ENCODE measurements at places on chromosomes 3 and 15.

DNA sequence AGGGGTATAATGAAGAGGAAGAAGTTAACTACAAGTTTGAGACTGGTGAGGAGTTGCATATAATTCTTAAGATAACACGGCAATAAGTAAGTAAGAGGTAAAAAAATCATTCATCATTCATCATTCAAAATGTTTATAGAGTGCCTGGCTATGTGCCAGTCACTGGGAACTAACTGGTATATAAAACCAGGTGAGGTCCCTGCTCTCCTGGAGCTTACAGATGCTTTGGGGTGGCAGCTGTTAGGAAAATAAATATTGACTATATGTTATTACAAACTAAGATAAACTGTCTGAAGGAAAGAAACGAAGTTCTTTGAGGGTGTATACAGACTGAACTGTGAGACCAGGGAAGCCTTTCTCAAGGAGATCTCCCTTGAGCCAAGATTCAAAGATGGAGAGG is 2.9 kb downstream of the CASR start:
- DNase-seq, result no peak

DNA sequence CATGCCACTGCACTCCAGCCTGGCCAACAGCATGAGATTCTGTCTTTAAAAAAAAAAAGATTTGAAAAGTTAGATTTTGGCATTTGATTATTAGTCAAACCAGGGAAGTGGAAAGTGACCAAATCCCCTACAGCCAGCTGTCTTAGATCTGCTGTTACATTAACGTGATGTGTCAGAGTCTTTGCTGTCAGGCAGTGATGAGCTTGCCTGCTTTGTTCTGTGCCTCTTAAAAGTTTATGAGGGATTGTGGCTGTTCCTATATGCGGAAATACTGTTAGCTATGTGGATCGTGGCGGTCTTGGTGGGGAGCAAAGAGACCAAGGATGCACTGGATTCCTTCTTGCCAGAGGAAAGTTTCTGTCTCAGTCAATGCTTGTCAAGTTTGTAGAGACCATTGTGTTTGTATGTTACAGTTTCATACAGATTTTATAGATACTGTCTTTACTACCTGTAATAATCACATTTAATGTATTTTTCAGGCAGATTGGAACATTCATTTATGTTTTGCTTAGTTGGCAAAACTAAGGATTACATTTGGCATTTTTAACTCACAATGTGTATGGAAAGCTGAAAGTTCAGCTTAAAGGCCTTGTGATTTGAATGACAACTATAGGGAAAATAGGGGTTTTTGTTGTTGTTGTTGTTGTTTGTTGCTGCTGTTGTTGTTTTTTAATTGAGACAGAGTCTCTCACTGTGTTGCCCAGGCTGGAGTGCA is 137.4 kb downstream of the VPS8 start:
- no peak for DNase-seq

- DNase-seq, result no peak
These were observed 68.5 kb upstream of the PRR20G start for GRCh38 chr3:127356381-127356780.

DNA sequence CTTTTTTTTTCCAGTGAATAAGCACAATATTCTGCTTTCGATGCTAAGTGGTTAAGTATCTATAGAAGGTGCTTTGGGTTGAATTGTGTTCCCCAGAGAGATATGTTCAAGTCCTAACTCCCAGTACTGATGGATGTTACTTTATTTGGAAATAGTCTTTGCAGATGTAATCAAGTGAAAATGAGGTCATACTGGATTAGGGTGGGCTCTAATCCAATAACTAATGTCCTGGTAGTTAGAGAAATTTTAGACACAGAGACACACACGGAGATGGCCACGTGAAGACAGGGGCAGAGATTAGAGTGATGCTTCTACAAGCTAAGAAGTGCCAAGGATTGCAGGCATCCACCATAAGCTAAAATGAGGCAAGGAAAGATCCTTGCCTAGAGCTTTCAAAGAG is 662.3 kb downstream of the NAALADL2 start:
- no peak for DNase-seq

DNA sequence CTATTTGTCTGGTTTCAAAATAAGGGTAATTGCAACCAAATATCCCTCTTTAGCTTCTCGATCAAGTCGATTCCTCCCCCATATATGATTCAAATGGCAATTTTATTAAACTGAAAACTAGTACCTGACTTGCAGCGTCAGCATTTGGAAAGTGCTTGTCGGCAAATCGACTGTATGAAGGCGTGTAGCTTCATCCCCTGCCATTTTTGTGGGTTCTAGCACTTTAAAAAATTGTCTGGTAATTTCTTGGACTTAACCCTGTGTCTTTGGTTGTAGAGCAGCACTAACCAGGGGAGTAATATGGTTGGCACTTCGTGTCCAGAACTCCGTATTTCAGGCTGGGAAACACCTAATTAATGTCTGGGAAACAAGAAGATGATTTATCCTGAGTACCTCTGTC is 573 bp downstream of the MME start:
- no peak for DNase-seq

- no peak for DNase-seq
These were observed 14.9 kb downstream of the ACOX2 start for GRCh38 chr3:58521917-58522631.

- DNase-seq, result no peak
These were observed 68.6 kb downstream of the DLG1 start for GRCh38 chr3:197229836-197230235.

DNA sequence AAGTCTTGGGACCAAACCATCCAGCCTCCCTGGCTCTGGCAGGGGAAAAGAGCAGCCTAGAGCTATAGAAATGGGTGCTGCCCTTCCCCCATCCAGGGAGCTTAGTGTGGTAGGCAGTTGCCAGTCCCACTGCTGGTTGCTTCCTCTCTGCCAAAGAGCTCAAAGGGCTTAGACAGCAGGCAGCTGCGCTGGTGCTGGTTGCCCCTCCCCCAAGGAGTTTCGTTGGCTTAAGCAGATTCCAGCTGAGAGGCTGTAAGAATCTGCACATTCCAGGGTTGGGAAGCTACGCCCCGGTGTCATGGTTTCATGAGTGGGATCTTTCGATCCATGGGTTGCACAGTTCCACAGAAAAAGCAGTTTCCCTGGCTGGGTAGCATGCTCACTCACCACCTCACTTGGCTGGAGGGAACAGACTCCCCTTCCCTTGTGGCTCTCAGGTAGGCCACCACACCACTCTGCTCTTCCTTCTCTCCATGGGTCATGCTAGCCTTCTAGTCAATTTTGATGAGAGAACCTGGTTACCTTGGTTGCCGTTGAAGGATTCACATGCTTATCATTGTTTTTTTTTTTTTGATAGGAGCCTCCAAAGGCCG is 195.1 kb downstream of the EPHA6 start:
- DNase-seq, result no peak

- DNase-seq, result no peak
These were observed 21.8 kb upstream of the ANPEP start for GRCh38 chr15:89836267-89837133.

DNA sequence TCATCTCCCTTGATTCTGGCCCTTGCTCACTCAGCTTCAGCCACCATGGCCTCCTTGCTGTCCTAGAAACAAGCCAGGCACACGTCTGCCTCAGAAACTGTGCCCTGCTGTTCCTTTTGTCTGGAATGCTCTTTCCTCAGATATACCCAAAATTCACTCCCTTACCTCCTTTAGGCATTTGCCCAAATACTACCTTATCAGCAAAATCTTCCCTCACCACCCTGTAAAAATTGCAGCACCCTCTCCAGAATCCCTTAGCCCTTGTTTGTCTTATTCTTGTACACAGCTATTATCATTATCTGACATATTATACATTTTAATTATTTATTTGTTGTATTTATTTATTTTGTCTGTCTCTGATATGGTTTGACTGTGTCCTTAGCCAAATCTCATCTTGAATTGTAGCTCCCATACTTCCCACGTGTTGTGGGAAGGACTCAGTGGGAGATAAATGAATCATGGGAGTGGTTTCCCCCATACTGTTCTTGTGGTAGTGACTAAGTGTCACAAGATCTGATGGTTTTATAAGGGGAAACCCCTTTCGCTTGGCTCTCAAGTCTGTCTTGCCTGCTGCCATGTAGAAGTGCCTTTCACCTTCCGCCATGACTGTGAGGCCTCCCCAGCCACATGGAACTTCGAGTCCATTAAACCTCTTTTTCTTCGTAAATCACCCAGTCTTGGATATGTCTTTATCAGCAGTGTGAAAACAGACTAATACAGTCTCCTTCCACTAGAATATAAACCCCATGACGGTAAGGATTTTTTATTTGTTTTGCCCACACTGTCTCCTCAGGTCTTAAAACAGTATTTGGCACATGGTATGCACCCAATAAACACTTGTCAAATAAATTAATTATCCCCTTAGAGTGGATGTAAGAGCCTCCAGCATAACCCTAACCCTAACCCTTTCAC is 60.0 kb upstream of the STT3B start:
- no peak for DNase-seq

DNA sequence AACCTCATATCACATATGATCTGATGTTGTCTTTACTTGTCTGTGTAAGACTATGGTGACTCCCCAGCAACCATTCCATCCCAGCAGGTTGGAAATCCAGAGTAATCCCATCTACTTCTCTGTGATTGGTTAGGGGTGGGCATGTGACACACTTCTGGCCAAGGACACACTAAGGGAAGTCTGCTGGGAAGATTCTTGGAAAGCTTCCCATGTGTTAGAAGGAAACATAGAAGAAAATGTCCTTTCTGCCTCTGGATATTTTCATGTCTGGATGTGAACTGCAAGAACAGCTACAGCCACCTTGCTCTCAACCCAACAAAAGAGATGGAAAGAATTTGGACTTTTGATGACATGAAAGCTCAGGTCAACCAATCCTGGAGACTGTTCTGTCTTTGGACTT is 2.6 kb upstream of the UBE2Q2 start:
- no peak for DNase-seq

- no peak for DNase-seq
These were observed 93.2 kb downstream of the TMEM212 start for GRCh38 chr3:171936191-171936841.

- DNase-seq, result no peak
These were observed 51.2 kb upstream of the FGF12 start for GRCh38 chr3:192778508-192778907.

- DNase-seq, result no peak
These were observed 26.2 kb downstream of the FAM43A start for GRCh38 chr3:194711913-194712312.

GRCh38 chr15:65856821-65857455 is 12.4 kb upstream of the RAB11A start:
- peak; percentile 74 for DNase-seq

DNA sequence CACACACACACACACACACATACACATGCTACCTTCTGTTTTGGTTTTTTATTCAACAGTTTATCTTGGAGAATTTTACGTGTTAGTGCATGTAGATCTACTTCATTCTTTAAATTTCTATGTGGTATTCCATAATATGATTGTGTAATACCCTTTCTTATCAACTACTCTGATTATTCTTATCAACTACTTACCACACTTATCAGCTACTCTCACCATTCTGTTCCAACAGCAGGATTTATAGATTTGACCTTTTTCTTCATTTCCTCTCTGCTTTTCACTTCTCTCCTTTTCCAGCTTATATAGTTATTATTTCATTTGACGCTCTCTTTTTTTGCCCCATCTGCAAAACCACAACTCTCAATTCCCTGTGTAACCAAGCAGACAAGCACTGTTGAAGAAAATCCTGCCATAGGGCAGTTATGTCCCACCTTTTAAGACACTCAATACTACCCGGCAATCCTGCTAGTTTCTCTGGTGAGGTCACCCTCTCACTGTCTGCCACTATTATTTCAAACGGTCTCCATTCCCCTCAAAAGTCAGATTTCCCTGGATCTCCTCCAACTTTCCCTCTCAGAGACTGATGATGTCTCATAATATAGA is 56.9 kb upstream of the SATB1 start:
- DNase-seq, result no peak

GRCh38 chr3:128814060-128814459 is 65.4 kb upstream of the ACAD9 start:
- DNase-seq, result no peak

GRCh38 chr3:129636082-129636481 is 29.6 kb upstream of the PLXND1 start:
- no peak for DNase-seq

DNA sequence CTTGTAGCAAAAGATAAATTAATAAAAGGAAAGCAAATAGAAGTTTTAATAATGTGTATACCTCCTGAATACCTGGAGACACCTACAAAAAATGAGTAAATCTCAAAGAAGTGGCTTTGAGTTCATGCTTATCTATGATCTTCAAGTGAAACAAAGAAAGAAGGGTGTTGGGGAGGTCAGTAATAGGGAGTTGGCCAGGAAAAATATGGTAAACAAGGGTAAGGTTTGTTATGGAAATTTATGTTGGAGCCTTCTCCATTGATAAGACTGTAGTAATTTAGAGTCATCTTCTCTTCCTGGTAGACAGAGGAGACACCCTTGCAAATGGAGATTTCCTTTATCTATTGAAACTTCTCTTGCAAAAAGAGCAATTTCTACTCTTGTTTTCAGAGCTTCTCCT is 6.6 kb upstream of the CCR8 start:
- DNase-seq, result no peak

DNA sequence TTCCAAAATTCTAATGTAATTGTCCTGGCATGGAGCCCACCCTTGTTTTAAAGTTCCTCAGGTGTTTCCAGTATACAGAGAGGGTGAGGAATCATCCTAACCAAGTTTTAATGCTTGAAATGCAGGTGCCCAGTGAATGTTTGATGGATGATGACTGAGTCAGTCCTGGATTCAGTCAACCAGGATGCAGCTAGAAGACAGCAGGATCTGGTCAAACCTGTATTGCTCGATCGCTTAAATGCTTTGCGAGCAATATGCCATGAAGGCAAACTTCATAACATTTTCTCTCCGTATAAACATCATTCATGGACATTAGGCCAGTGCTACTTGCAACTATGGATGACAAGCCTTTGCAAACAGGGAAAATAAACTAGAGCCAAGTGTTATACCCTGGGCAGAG is 591.2 kb downstream of the RSL24D1 start:
- DNase-seq, result no peak

DNA sequence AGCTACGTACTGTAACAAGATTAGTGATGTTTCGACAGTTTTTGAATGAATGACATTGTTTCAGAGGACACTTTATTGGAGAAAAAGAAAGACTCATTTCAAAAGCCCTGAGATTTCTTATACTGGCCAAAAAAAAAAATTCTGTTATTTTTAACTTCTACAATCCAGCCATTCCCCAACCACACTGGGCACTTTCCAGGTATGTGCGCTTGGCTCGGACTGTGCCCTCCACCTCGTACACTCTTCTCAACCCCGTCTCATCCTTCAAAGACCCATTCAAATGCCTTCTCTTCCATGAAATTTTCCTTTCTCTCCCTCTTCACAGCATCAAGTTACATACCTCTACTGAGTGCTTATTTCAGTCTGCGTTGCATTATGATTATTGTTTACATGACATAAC is 328.5 kb upstream of the SOX2 start:
- DNase-seq, result no peak

GRCh38 chr3:48475188-48475587 is 28.7 kb downstream of the ATRIP start:
- no peak for DNase-seq

- DNase-seq, result no peak
These were observed 427.5 kb downstream of the TUSC7 start for GRCh38 chr3:117137065-117137464.

- DNase-seq, result no peak
These were observed 85.6 kb upstream of the ABHD17C start for GRCh38 chr15:80609512-80609946.

- no peak for DNase-seq
These were observed 26.1 kb downstream of the BHLHE40 start for GRCh38 chr3:5005367-5005766.

GRCh38 chr15:41983221-41983620 is 10.9 kb upstream of the EHD4 start:
- DNase-seq, result no peak

- no peak for DNase-seq
These were observed 103.4 kb downstream of the IGF1R start for GRCh38 chr15:98751767-98752166.

- no peak for DNase-seq
These were observed 17.1 kb upstream of the ABTB1 start for GRCh38 chr3:127655641-127656040.
